Natural killer cell (primary cell): ENCODE measurements at places on chromosomes 7 and 10. TPM values are rescaled to one million over a fixed set of nuclear protein-coding genes. Genes with fewer than 3 reads are reported as not detected.
A peak's percentile ranks its signal among the peaks of the same experiment; 100 is the strongest.

The GIMAP5 gene
- total RNA-seq, result 29.2 TPM

The ODAD2 gene
- total RNA-seq, result not detected

The TMEM229A gene
- not detected for total RNA-seq

The CYP26A1 gene
- not detected for total RNA-seq

DNA sequence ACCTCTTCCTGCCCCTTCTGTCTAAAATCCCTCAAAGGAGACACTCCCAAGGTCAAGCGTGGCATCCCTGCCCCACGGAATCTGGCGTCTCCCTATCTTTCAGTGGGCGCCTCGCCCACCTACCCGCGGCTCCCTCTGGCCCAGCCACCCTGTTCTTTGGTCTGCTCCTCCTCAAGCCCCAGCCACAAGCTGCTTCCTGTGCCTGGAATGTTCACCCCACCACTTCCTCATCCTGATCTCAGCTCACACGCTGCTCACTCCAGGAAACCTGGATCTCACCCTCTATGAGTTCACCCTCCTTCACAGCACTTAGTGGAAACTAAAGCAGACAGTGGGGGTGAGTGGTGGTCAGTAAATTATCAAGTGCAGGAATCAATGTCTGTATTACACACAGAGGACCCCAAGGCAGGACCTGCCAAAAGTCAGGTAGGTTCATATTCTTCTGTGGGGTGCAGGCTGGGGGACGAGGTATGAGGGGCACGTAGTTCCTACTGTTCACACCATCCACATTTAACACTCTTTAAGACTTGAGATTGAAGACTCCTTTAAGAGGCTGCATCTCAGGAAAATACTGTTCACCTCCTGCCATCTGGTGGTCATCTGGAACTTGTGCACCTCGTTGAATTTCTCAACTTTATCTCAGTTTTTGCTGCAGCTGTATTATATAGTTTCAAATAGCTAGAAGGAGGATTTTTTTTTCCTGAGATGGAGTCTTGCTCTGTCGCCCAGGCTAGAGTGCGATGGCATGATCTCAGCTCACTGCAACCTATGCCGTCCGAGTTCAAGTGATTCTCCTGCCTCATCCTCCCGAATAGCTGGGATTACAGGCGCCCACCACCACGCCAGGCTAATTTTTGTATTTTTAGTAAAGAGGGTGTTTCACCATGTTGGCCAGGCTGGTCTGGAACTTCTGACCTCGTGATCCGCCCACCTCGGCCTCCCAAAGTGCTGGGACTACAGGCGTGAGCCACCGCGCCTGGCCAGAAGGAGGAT, 166.6 kb downstream of the ARHGAP21 start:
- H3K27ac ChIP-seq, result no peak overlapping the region
- DNase-seq, result peak; percentile 59
- no peaks in the 10 kb centered on the region for H3K4me1 ChIP-seq

The SGCE gene
- total RNA-seq, result 0.20 TPM

The LBX1 gene
- not detected for total RNA-seq

The ZNF117 gene
- total RNA-seq, result 6.6 TPM

The SEMA4G gene
- not detected for total RNA-seq

GRCh38 chr7:85593355-85593754, 406.5 kb upstream of the SEMA3D start:
- DNase-seq, result no peak
- H3K27me3 ChIP-seq, result no peaks in the 10 kb centered on the region
- H3K4me3 ChIP-seq, result no peak overlapping the region
- no peak overlapping the region for H3K27ac ChIP-seq
- no peaks in the 10 kb centered on the region for H3K36me3 ChIP-seq

DNA sequence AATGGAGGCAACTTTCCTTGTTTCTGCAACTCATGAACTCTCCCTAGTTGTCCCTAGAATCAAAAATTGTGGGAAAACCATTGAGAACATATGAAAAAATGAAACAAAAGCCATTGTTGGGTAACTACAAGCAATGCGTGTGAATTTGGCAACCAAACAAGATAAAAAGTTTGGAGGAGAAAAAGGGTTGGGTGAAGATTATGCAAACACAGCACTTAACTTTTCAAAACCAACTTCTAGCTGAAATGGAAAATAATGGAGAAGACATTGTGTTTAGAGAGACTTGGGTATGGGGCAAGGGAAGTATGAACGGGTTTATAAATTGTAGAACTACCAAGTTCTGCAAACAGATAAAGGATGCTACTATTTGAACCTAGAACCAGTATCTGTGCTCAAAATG, 89.0 kb upstream of the SVIL start:
- H3K27me3 ChIP-seq, result no peaks in the 10 kb centered on the region
- H3K4me3 ChIP-seq, result no peak overlapping the region
- no peak for DNase-seq
- H3K36me3 ChIP-seq, result no peaks in the 10 kb centered on the region

- H3K36me3 ChIP-seq, result no peaks in the 10 kb centered on the region
- no peak overlapping the region for H3K27ac ChIP-seq
- peaks cover 33% of the 10 kb centered on the region for H3K4me1 ChIP-seq
These were observed 23.8 kb downstream of the PFKP start for GRCh38 chr10:3090914-3091787.

DNA sequence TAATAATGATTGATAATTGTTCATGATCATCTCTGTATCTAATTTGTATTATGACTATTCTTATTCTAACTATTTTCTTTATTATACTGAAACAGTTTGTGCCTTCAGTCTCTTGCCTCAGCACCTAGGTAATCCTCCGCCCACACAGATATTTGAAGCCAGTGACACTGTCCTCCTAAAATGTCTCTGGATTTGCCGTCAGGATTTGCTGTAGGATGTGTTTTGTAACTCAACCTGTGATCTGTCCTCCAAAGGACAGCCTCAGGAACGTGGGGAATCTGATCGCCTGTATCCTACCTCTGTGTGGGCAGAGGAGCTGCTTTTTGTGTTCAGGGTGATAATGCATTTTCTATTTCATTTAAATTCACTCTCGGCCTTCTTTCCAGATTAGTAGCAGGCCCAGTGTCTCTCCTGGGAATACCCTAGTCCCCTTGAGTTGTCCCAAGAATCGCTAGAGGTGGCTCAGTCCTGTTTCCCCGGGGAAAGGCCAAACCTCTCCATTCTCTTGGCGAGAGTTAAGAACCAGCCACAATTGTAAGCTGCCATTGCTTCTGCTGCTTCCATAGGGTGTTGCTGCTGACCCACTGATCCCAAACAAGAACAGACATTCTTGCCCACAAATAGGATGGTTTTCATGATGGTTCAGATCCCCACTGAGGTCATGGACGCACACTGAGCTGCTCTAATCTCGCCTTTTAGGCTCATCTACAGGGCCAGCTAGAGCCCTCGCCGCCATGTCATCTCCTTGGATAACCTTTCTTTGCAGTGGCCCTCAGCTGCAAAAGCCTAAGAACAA, 136.2 kb upstream of the KCNMA1 start:
- no peaks in the 10 kb centered on the region for H3K36me3 ChIP-seq
- no peak overlapping the region for H3K4me3 ChIP-seq
- no peaks in the 10 kb centered on the region for H3K4me1 ChIP-seq
- DNase-seq, result no peak
- H3K27me3 ChIP-seq, result no peaks in the 10 kb centered on the region

DNA sequence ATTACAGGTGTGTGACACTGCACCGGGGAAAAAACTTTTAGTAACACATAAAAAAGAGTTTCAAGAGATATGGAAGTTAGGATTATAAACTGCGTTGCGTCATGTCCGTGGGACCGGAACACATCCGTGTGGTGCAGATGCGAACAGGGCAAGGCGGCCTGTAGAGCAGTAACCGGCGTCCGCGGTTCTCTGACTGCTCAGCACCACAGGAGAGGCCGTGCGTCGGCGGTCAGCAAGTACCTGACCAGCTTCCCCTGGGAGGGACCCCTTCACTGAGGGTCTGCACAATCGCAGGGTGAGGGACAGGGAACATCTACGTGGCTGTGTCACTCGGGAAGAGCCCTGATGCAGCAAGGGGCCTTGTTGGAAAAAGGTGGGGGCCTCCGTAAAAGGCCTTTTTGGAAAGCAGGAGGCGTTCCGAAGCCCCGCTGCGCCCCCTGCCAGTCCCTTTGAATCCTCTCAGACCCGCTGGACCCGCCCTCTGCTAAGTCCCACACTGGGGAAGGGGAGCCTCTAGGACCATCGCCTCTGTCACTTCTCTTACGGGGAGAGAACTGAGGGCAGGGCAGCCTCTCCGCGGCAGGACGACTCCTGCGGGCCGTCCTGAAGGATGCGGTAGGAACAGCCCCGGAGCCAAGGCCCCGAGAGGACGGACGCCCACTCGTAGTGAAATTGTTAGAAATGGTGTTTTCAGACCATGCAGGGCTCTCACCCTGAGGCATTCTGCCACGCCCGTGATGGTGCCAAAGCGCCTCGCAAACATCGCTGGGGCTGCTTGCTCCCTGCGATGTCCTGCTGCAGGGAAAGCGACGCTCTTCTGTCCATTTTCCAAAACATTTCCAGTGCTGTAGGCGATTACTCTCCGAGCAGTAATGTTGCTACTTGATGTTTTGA, 771.6 kb upstream of the COBL start:
- H3K4me1 ChIP-seq, result no peaks in the 10 kb centered on the region
- no peaks in the 10 kb centered on the region for H3K27me3 ChIP-seq
- H3K27ac ChIP-seq, result no peak overlapping the region
- DNase-seq, result no peak

The CDK6 gene
- 45.1 TPM for total RNA-seq

DNA sequence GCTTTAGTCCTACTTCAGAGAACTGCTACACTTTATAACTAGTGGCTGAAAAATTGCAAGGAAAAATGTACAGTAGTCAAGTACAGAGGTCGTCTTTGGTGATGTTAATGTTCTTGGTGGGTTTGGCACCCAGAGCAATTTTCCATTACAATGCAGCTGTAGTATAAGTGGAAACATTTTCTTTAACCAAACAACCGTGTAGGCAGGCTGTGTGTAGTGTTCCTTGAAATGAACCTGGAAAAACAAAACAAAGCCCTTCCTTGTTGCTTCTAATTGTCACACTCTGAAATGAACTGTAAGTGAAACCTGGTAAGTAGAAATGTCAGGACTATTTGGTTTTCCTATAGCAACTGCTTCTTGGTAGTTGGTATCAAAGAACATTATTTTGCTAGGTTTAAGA, 256.9 kb downstream of the MDFIC start:
- H3K36me3 ChIP-seq, result no peaks in the 10 kb centered on the region
- H3K27ac ChIP-seq, result no peak overlapping the region
- H3K27me3 ChIP-seq, result no peaks in the 10 kb centered on the region
- H3K4me3 ChIP-seq, result no peak overlapping the region
- no peak for DNase-seq

The GCK gene
- not detected for total RNA-seq

The TLL2 gene
- not detected for total RNA-seq

DNA sequence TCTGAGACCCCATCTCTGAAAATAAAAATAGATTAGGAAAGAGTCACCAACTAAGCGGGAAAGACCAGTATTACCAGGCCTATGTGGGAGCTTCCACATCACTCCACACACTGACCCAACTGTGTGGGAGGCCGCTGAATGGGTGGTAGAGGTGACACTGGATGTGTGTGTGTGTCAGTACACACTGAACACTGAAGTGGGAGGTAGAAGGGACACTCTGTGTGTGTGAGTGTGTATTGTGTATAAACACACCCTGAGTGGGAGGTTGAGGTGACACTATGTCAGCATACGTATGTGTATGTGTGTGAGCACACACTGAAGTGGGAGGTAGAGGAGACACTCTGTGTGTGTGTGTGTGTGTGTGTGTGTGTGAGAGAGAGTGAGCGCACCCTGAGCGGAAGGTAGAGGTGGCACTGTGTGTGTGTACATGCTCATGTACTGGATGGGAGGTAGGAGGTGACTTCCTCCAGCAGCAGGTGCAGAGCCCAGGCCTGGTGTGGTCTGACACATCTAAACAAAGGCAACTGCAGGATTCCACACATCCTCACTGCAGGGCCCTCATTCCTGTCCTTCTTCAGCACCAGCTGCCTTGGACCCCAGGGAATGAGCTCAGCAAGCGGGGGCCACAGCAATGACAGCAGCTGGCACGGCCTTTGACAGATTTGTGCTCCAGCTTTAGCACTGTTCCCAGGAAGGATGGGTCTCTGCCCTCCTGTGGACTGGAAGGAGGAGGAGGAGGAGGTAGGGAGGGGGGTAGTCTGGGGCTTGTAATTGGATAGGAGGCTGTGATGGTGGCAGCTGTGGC, 26.5 kb upstream of the RBM20 start:
- H3K4me1 ChIP-seq, result no peaks in the 10 kb centered on the region
- DNase-seq, result no peak
- H3K27ac ChIP-seq, result no peak overlapping the region
- H3K27me3 ChIP-seq, result no peaks in the 10 kb centered on the region
- H3K36me3 ChIP-seq, result no peaks in the 10 kb centered on the region

DNA sequence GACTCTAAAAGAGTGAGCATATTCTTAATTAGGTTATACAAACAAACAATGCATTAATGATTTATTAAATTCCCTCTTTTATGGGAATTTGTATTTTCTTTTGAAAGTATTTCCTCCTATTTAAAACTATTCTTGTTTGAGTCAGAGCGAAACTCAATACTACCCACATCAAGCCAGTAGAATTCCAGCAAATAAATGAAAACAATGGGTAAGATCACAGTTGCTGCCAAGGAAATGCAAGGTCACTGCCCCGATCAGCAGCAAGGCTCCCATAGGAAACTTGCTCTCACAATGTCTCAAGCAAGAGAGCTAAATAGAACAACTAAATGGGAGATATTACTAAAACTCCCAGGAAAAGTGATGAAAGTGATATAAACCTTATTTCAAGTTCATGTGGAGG, 206.3 kb downstream of the THSD7A start:
- H3K4me3 ChIP-seq, result no peak overlapping the region
- H3K27me3 ChIP-seq, result no peaks in the 10 kb centered on the region
- H3K36me3 ChIP-seq, result no peaks in the 10 kb centered on the region
- no peak overlapping the region for H3K27ac ChIP-seq
